ENCODE measurements at places on chromosomes 3 and 15.
A peak's percentile ranks its signal among the peaks of the same experiment; 100 is the strongest.

- no peak for DNase-seq
These were observed 526.6 kb upstream of the ZNF717 start for GRCh38 chr3:76311941-76312340.

DNA sequence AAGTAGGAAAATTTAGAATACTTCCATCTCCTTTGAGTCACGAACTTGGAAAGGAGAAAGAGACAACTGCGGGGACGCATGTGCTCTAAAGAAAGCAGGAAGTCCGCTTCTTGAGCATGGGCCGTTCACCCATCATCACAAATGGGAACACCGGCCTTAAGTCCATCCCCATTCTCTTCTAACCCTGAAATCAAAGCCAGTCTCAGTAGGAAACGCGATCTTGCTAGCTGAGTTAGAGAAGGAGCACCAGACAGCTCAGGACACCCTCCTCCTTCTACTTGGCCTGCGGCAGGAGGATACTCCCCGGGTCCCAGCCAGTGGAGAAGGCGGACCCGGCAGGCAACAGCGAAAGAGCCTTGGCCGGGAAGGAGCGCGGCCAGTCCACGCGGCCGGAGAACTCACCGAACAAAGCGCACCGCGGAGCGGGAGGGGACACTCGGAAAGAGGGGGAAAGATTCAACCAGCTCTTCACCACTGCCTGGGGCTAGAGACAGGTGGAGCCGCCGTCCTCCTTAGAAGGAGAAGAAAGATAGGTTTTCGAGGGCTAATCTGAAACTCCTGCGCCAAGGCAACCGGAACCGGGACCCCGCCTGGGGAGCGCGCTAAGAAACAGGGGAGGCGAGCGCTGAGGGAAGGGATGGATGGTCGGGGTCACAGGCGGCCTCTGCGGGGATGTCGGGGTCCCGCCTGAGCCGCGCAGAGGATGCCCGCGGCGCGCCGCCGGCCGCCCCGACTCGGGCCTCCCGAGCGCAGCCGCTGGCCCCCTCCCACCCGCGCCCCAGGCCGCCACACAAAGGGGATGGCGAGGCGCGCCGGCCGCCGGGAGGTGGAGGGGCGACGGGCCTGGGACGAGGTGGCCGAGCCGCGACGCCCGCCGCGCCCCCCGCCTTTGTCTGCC is 818 bp downstream of the SLC4A7 start:
- DNase-seq = no peak

GRCh38 chr3:120393243-120393642 is 44.1 kb upstream of the LRRC58 start:
- DNase-seq = no peak

GRCh38 chr3:123799544-123800361 is 84.4 kb downstream of the MYLK start:
- DNase-seq = no peak

DNA sequence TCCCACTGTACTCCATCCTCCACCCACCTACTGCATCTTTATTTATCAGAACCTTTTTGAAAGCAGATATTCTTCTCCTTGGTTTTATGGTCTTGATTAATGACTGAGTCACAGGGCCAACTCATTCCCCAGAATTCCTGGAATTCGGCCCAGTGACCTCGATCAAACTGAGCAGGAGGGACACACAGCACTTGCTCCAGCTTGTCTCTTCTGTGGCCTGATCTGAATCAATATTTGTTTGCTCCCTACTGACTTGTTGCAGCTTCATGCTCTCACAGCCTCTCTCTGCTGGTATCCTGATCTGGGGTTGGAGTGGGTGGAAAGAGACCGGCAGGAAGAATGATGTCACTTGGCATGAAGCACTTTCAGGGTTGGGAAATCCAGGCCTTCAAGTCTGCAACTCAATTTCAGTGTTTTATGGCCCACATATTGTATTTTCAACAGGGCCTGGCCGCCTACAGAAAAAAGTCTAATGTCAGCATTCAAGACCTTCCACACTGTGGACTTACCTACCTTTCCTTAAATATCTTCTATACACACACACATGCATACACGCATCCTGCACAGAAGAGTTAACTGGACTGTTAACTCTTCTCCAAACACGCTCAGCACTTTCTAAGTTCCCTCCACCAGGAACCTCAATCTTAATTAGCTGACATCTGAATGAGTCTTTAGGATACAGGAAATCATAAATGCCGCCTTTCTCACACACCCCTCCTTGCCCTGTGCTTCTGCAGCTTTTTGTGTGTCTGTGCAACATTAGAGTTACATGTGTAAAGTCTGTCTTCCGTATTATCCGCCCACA is 4.6 kb downstream of the ANXA2 start:
- peak; percentile 90 for DNase-seq

DNA sequence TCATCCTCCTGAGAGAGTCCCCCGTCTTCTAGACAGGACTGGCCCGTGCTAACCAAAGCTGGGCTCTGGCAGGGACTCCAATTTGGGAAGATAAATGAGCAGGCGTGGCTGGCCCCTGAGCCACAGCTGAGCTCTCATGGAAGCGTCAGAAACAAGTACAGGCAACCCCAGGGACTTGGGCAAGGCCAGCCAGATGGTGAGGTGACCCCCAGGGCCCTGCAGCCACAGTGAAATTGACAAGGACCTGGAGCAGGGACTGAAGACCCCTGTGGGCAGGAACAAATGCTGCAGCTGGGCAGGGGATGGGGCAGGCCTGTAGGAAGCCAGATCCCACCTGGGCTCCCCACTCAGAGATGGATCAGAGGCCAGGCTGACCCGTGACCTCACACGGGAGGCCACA is 32.8 kb upstream of the CGNL1 start:
- DNase-seq = no peak

- DNase-seq = no peak
These were observed 150.5 kb upstream of the UBE2E2 start for GRCh38 chr3:23052620-23053019.

- no peak for DNase-seq
These were observed 179.9 kb upstream of the PFN2 start for GRCh38 chr3:150150633-150151032.

- DNase-seq = no peak
These were observed 60.9 kb upstream of the MEX3B start for GRCh38 chr15:82106679-82107078.

DNA sequence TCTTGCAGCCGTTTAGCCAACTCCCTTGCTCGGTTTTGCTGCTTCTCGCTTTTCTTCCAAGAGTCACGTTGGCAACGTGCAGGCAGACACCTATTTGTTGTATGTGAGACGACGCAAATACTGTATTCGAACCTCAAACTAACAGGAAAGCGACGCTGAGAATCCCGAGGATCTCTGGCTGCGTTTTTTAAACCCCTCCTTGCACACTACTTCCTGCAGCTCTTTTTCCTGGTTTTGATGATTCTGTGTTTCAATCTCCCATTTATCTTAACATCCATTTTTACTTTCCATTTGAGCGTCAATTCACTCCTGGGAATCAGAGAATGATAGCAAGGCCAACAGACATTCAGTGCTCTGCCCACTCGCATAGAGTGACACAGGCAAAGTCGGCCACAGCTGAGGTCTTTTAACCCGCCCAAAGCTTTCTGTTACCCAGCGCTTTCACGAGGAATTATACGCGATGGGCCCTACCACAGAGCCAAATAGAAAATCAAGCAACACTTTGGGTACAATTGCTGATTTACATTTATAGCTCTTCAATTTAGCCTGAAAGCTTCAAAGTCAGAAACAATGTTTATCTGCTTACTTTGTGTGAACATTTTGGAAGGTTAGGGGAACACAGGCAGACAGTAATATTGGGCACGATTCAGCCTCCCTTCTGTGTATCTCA is 1.6 kb upstream of the ANXA2 start:
- no peak for DNase-seq

- no peak for DNase-seq
These were observed 751 bp upstream of the RPS17 start for GRCh38 chr15:82540984-82541431.

DNA sequence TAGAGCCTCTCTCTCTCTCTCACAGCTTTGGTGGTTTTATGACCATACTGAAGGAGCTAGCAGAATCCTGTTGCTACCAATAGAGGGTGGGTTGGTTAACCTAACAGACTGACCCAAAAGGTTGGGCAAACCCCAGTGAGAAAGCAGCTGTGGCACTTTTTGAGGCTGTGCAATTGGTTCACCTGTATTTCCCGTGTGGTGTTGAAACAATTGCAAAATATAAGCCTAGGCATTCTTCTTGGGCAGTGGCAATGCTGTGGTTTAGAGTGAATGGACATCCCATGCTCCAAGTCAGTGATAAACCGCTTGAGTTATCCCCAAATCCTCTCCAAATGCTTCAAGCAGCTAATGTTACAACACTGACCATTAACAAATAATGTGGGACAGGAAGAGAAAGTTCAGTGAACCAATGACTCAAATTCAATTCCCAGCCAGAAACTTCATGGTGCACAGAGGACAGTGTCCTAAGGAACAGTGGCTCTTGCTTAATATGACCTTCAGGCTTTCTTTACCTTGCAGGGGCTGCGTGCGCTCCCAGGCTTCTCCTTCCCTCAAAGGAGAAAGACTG is 261.9 kb upstream of the ICE2 start:
- no peak for DNase-seq

- DNase-seq = peak; percentile 62
These were observed 39.2 kb downstream of the HMCES start for GRCh38 chr3:129317848-129318247.

- DNase-seq = no peak
These were observed 52.7 kb upstream of the P3H2 start for GRCh38 chr3:190173426-190173825.

- DNase-seq = peak; percentile 62
These were observed 23.6 kb downstream of the HEG1 start for GRCh38 chr3:125032100-125032643.

DNA sequence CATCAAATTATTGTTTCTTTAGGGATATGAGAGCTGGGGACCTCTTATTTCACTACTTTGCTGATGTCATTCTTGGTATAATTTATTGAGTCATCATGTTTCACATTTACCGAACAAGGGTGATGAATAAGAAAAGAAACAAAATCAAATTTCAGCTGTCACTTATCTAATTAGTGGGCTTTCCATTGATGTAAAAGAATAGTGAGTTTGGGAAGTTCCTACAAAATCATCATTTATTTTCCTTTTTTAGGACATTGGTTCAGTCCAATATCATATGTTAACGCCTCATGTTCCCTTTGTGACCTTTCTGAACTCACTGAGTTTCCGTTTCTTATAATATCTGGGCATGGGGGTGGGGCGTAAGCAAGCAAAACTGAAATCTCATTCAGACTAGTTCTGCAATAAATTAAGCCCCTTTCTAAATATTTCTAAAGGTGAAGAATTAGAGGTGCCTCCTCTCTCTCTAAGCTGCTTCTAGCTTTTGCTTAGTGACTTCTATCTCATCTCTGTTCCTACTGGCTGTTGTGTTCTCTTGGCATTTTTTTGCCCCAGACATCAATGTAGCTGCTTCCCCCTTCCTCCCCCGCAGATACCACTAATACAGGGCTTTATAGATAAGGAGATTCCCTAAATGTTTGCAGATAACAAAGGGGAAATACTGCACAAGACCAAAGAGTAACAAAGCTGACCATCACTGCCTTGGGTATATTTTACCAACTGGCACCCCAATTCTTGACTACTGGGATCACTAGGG is 238.0 kb upstream of the CTNNB1 start:
- DNase-seq = no peak

DNA sequence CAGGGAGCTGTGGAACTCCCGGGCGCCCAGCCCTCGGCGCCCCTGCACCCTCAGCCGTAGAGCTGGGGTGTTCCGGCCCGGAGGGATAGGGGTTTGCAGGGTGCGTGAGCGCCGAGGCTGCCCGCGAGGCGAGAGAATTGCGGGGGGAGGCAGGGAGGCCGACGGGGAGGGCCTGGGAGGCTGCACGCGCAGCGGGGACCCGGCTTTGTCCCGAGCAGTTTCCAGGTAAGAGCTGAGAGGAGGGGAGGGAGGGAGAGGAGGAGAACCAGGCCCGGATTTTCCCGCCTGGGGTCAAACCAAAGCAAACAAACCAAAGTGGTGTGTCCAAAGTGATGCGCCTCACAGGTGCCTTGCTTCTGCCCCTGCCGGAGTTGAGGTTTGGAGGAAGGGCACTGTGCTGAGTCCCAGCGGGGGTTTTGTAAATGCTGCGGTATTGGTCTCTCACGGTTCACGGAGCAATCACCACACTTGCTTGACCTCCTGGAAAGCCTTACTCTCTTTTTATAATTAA is 146.4 kb downstream of the TJP1 start:
- DNase-seq = peak; percentile 50

DNA sequence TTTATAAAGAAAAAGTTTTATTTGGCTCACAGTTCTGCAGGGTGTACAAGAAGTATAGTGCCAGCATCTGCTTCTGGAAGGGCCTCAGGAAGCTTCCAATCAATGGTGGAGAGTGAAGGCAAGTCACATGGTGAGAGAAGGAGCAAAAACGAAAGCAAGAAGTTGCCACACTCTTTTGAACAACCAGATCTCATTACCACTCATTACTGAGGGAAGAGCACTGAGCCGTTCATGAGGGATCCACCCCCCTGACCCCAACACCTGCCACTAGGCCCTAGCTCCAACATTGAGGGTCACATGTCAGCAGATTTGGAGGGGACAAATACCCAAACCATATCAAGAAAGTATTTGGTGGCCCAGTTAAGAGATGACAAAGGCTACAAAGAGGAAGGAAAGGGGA is 239.3 kb upstream of the UBE2E1 start:
- DNase-seq = no peak

- DNase-seq = no peak
These were observed 45.9 kb upstream of the SEC61A1 start for GRCh38 chr3:128006061-128007032.

DNA sequence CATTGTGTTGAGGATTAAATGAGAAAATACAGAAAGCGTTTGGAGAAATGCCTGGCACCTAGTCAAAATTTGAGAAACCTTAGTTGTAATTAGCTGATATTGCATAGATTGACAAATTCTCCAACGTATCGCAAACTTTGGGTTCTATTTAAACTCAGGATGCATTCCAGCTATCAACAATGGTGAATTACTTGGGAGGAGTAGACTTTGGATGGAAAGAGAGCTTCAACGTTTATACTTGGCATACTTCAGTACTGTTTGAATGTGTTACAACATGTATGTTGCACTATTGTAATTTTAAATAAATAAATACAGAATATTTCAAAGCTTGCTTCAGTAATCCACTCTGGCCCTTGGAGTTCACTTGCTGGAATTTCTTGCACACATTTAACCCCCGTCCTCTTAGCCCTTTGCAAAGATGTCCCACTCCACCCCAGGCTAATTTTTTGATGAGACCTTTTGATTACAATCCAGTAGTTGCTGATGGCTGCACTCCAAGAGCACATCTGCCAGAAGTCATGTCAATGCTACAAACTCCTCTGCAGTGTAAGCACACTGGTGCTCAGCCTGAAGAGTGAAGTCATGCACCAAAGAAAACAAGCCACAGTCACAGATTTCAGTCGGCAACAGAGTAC is 4.7 kb upstream of the DIS3L start:
- DNase-seq = no peak

- DNase-seq = no peak
These were observed 102.0 kb downstream of the STAC start for GRCh38 chr3:36482256-36482655.

GRCh38 chr3:162354356-162354755 is 857.7 kb downstream of the OTOL1 start:
- no peak for DNase-seq

GRCh38 chr15:80747317-80748053 is 31.7 kb upstream of the CEMIP start:
- no peak for DNase-seq
